ENCODE measurements at places on chromosomes 16 and 17.

DNA sequence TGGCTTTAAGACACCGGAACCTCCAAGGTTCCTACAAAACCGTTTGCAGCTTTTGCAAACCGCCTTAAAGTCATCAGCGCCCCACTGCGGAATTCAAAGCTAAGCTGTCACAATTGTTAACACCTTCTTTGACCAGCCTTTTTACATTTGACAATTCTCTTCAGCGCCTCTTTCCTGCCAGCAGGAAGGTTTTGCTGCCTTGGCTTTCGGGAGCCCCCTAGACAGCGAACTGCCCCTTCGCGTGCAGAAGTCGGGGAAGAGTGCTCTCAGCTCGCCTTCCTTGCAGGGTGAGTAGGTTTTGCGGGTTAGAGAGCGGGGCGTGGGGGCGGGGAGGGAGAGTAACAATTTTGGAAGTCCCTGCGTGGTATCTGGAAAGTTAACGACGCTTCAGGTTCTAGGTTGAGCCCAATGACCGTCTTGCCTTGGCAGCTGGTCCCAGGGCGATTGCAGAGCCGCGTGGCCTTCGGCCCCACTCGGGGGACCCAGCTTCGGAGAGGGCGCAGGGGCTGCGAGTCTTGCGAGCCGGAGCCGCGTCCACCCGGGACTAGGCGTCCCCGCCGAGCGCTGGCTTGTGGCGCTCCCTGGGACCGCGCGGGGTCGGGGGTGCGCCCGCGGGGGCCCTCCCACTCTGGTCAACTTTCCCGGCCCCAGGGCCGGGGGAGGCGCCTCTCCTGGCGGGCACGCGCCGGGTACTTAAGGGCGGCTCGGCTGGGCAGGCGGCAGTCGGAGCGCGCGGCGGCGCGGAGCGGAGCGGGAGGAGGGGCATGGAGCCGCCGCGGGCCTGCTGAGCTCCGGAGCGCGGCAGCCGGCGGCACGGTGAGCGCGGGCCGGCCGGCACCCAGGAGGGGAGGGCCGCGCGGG is at the start of gene HAS3:
Gene HAS3, plus strand, starts transcription at position 153 of the 861 bp plus-strand sequence. CDS start 3,743 bp downstream, outside the sequence.
- DNase-seq, result no peak

GRCh38 chr17:73765824-73766563 is 121.7 kb upstream of the SDK2 start:
- DNase-seq, result no peak

DNA sequence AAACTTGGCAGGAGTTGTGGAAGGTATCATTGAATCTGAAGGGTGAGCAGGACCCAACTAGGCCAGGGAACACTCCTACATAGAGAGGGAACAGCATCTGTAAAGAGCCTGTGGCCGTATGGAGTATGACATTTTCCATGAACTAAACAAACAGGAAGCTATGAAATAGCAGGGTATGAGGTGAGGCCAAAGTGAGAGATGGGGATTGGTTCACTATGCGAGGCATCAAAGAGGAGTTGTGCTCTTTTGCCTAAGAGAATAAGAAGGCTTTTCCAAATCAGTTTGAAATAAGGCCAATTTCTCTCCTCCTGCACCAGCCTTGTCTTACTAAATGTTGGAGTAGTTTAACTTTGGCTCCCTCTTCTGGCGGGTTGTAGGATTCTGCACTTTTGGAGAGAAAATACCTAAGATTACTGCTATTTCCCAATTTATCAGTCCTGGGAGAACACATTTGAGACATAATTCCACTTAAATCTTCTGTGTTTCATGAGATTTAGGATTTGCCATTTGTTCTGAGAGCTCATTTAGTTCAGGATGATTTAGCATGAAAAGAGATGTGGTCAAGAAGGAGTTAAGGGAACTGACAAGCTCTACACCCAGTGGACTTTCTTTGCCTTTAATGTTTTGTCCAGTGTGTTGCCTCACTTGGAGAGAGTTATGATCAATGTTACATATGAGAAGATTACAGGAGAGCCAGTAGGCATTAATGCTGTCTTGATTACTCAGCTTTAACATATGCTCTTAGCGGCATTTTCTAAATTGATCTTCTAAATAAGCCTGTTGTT is 55.4 kb downstream of the TNRC6C start:
- peak; percentile 27 for DNase-seq

DNA sequence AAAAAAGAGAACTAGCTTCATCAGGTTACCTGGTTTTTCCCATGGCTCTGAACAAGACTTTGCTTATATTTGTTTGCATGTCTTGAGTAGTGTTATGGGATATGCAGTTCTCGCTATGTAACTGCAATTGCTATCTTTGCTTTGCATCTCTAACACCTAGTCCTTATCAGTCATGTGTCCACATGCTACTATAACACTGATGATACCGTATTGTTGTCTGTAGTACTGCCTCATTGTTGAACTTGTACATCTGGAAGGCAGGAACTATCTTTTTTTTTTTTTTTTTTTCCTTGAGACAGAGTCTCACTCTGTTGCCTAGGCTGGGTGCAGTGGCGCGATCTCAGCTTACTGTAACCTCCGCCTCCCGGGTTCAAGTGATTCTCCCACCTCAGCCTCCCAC is 2.5 kb downstream of the PSME3 start:
- DNase-seq, result no peak

DNA sequence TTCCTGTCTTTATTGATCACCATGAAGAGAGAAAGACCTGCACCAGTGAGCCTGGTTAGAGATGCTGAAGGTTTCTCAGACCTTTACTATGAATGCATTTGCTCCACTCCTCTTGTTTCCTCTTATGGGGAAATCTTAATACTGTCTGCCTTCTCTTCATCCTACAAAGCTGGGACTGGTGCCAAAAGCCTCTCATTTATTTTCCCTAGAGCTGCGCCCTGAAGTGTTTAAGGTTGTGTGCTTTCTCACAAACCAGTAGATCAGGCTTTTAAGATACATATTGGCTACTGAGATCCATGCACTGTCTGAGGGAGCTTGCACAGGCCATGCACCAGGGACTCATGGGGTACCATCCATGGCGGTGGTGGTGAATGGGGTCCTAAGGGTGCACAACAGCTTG is 286.1 kb upstream of the PMFBP1 start:
- DNase-seq, result no peak

DNA sequence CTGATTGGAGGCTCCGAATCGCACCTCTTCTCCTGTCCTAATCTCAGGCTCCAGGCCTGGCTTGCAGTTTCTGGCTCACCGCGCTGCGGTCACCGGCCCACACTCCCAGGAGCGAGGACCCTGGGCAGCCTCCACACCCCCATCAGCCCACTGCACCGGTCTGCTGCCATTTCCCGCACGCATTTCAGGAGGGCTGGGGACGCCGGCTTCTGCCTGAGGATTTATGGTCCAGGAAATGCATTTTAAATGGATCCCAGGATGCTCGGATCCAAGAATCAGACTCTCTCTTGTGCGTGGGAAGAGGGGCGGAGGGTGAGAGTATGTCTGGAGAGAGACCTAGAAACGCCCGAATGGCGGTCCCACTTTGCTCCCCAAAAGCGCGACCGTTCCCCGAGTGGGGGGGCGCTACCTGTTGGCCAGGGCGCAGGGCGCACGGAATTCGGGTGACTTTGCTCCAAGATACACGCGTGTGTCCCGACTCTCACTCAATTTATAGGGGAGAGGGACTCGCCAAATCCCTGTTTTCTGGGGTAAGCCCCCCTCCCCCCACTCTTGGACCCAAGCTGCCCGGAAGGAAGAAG is 817 bp upstream of the JPH3 start:
- DNase-seq, result no peak

- no peak for DNase-seq
Measured at GRCh38 chr17:64148699-64149098, 18.8 kb upstream of the ERN1 start.

GRCh38 chr16:88069397-88070168 is 118.3 kb downstream of the BANP start:
- no peak for DNase-seq

GRCh38 chr17:11238705-11239104 is 2.3 kb upstream of the SHISA6 start:
- no peak for DNase-seq
